Suppressor macrophage (primary cell): ENCODE measurements at places on chromosomes 3 and 15.

DNA sequence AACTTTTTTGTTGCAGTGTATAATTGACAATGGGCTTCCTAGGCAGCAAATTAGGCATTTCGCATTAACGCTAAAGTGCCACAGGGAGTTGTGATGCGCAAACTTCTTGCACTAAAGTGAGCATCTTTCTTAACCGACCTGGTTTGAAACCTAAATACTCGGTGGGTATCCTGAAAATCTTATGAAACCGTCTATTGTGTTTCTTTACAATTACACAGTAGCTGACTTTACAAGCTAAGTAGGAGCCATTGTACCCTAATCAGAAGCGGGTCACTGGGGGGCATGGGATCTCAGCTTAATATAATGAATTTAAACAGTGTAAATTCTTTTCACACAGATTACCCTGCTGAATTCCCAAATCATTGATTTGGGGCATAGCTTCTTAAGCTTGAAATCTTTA is 328.0 kb downstream of the KCNH8 start:
- no peak for DNase-seq

DNA sequence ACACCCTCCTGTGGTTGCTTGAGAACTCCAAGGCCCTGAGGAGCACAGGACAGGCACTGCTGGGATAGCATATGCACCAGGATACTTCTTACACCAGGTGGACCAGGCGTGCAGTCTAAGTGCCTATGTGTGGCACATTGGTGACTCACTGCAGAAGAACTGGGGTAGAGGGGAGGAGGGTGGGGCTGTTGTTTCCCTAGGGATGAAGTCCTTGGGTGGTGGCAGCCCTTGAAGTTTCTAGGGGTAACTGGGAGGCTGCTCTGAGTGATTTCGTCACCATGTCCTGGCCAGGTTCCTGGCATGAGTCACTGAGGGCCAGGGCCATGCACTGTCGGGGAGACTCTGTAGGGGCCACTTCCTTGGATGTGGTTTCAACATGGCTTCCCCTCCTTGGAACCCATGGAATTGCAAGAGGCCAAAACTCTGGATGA is 15.9 kb downstream of the MYZAP start:
- peak; percentile 69 for DNase-seq

- no peak for DNase-seq
Measured at GRCh38 chr3:164604687-164605086, 473.6 kb downstream of the SI start.

- DNase-seq: no peak
Measured at GRCh38 chr3:43328653-43329052, 42.3 kb downstream of the SNRK start.

GRCh38 chr3:8278448-8278847 is 223.2 kb upstream of the LMCD1 start:
- peak; percentile 59 for DNase-seq

- no peak for DNase-seq
Measured at GRCh38 chr15:29471306-29471705, 201.7 kb upstream of the NSMCE3 start.

DNA sequence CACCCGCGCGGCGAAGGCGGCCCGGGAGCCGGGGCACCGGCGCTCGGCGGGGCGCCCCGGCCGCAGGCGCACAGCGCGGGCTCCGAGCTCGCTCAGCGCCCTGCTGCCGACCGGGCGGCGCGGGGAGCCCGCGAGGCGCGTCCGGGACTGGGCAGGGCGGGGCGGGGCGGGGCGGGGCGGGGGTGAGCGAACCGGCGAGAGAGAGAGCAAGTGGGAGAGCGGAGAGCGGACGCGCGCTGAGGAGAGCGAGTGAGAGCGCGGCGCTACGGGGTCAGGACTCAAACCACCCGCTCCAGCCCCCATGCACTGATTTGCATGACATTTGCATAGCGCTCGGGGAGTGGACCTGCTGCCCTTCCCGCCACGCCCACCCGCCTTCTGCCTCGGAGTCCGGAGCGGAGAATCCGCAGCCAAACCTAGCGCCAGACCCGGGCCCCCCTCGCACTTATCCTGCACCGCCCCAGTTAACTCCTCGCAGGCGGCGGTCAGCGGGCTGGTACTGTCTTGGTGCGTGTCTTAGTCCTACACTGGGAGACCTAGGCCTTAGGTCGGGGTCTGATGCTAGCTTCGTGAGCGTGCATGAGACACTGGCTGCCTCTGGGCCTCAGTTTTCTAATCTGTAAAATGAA is at the start of gene MYLK:
TSS of gene MYLK (minus strand) at position 130 of the 629 bp plus-strand sequence. CDS start 90,491 bp downstream, outside the sequence.
- DNase-seq: peak; percentile 77

- no peak for DNase-seq
Measured at GRCh38 chr3:173660645-173661299, 263.2 kb downstream of the NLGN1 start.

- no peak for DNase-seq
Measured at GRCh38 chr15:61031532-61031931, 197.6 kb downstream of the RORA start.

- peak; percentile 72 for DNase-seq
Measured at GRCh38 chr15:68232449-68232848, 2.9 kb upstream of the CLN6 start.

DNA sequence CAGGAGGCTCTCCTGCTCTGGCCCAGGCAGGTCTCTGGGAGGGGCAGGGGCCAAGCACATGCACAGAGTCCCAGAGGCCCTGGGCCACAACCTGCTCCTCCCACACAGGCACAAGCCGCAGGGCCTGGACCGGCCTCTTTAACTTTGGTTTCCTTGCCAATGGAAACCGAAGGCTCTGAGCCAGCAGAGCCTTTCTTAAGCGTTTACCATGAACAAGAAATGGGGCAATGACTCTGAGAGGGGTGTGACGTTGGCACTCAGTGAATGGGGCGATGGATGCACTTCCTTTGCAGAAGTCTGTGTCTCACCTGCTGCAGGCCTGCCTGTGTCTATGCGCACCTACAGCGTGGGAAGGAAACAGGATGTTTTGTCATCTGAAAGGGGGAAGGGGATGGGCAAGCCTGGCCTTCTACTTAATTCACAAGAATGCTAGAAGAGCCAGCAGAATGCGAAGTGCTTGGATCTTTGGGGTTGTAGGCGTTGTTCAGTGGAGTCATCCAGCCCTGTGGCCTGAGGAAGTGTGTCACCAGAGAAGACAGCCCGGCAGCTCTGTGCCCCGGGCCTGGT is 41.8 kb downstream of the IFT122 start:
- DNase-seq: peak; percentile 64

GRCh38 chr3:18747383-18747782 is 322.2 kb upstream of the SATB1 start:
- peak; percentile 75 for DNase-seq

DNA sequence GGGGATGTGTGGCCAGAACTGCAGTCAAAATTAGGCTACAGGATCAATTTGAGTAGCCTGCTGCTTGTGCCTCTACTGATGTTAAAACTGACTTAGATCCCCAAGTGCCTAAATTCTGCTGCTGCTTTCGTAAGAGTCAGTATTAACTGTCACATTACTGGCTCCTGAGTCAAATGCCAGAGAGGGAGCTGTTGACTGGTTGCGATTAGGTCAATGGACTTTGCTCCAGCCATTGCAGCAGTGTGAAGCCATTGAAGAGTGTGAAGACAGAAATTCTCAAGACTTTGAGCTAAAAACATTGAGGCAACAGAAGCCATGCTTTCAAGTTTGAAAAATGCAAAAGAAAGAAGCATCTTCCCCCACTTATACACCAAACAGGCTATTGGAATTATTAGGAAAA is 151.1 kb upstream of the MITF start:
- DNase-seq: no peak

DNA sequence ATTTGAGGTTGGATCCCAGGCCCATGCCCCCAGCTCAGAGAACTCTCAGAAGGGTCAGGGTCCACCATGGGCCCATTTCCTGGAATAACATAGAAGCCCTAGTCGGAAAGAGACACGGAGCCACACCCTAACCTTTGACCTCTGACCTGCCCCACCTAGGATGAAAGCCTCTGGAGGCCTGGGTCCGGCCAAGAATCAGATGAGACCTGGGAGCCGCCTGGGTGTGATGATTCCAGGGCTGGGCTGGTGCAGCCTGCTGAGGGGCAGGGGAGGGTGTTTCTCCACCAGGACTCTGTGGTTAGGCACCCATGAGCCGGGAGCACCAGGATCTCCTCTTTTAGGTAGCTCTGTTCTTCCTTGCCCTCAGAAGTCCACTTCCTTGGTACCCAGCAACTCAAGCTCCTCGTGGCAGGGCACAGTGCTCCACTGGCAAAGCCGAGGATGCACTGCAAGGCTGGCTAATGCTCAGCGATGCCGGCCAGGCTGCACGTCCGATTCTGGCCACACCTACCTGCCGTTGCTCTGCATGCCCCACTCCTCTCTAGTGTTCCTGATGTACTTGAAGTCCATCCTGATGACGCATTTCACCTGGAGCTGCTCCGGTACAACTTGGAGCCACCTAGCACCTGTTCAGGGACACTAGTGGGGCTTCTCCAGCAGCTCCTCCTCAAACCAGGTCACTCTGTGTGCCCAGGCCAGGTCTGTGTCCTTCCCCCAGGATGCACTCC is 57.4 kb downstream of the ZNF445 start:
- DNase-seq: no peak

DNA sequence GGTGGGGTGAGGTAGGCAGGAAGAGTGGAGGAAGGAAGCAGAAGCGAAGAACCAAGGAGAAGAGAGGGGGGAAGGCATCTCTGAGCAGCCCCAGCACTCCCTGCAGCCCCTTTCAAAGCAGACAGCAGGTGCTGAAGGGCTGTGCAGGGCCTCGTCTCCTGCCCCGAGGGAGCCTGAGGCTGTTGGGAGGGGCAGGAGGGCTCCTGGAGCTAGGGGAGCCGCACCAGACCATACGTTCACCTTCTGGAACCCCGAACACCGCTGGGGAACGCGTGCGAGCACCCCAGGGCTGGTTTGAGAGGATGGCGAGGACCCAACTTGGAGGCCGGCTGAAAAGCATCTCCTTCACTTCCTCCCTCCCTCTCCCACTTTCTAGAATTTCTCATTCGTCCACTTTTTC is 259.8 kb downstream of the FAM43A start:
- DNase-seq: no peak

DNA sequence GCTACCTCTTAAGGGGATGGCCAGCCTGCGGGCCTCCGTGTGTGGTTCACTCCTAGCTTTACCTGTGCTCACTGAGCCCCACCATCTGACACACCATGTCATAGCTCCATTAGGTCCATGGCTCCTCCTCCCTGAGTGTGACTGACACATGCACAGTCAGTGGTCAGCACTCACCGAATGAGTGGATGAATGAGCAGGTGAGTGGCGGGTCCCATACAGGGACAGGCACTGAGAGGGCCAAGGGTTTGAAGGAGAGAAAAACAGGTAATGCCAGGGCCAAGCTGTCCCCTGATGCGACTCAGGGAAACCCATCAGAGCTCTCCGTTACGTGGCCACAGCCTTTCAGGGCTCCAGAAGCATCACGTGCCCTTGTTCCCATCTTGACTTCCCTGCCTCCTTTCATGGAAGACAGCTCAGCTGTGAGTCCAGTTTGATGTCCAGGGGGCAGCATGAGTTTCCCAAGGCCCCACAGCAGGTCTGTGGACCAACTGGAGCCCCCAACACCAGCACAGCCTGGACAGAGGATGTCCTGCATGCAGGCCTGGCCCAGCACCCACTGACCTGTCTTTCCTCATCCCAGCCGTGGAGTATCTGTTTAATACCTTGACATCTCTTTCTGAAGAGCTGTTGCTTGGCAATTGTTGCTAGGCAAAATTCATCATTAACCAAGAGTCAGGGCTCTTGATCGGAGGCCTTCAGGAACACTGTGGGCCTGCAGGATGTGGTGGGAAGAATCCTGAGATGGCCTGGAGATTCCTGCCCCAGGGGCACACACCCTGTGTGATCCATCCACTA is 84.4 kb downstream of the PLXNA1 start:
- DNase-seq: no peak

DNA sequence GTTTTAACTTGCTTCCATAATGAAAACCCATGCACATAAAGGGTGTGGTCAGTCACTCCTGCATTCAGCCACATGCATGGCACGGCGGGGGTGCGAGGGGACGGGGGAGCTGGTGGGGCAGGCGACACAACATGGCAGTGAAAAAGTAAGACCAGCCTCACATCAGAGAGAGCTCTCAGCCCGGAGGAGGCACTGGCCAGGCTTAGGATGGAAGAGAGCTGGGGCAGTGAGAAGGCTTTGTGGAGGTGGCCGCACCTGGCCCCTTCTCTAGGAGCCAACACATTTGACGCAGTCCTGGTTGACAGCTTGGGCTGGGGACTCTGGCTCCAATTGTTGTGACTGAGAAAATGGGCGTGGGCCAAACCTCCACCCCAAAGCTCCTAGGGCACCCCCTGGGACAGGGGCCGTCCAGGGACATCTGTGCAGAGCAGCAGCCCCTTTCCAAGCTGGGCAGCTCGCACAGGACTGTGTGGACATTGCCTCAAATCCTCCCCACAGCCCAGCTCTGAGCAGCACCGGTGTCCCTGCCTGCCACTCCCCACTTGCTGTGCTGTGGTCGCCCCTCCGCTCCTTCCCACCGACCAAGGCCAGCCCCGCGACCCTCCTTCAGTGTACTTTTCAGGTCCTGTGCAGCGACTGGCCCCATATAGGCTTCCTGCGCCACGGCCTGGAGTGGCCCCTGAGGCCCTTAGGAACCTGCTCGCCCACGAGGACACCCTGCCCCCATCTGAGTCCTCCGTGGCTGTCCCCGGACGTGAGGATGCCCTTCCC is 126.0 kb upstream of the IQSEC1 start:
- no peak for DNase-seq

DNA sequence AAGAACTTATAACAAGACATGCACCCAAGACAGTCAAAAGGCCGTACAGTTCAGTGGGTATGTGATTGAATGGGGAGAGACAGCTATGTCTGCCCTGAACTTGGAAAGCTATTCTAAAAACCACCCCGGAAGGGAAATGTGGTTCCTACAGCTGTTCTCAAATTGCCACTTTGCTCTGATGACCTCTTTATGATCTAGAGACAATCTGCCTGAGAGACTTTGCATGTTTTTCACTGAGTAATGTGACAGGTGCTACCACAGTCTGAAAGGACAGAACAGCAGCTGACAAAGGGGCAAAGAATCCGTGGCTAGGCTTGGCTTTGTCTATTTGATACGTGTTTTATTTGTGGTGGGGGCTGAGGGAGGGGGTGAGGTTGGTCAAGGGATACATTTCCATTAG is 148.3 kb upstream of the NPHP3 start:
- DNase-seq: no peak

DNA sequence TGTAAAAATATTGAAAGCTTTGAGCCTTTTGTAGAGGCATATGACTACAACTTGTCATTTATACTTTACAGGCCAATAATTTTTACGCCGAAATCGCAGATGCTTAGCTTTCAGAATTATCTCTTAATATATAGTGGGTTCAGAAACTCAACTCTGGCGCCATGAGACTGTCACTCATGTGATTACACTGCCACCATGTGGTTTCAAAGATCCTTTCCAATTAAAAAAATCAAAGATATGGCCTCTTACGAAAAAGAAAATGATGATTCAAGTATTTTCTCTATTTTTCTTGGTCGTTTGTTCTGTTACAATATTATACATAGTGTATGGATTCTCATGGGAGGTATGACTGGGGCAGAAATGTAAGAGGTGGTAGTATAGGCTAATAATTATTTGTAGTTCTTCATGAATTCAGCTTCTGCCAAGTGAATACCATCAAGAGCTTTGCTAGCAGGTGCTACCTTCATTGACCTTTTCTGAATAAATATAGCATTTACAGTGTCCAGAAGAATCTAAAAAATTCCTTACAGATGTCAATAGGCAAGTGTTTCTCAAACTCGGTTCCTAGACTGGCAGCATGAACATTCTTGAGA is 751.7 kb upstream of the GOLIM4 start:
- peak; percentile 22 for DNase-seq

- no peak for DNase-seq
Measured at GRCh38 chr3:144942093-144942837, 970.6 kb downstream of the DIPK2A start.
